Stimulated activated CD8-positive, alpha-beta memory T cell treated with anti-CD3 and anti-CD28 coated beads, Interleukin-7, amount 100 ng/mL, for 1 hour (primary cell): ENCODE measurements at places on chromosomes 4 and X.

DNA sequence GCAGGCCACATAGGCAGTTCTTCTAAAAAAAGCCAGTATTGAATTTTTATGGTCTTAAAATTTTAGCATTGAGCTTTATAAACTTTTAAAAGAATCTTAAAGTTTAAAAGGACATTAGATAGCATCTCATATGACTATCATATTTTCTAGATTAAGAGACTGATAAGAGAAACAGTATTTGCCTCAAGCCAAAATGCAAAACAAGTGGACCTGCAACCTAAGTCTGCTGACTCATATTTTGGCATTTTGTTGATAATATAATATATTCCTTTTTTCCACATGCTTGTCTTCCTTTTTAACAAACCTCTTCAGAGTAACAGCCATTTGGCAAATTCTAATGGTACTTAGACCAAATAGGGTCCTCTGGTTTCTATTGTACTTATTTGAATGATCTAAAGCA lies 328.5 kb upstream of the GALNTL6 start:
- no peak for DNase-seq

DNA sequence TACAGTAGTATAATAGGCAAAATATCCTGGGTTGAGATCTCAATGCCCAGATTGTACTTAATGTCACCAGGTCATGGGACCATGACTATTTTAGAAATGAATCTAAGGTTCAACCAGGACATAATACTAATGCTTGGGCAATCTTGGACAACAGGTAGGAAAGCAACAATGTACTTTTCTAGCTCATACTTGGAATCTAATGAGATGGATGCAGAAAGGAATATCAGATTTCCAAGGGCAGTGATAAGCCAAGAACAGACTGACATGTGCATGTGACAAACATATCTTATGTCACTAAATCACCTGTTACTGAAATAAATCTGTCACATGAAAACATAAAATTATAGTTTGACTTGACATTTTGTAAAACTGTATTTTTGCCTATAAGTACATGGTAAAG lies 51.1 kb downstream of the RPS6KA3 start:
- DNase-seq, result no peak

GRCh38 chr4:1790005-1790404 lies 3.1 kb upstream of the FGFR3 start:
- DNase-seq, result no peak

GRCh38 chr4:36004204-36004851 lies 240.0 kb downstream of the ARAP2 start:
- DNase-seq, result no peak

DNA sequence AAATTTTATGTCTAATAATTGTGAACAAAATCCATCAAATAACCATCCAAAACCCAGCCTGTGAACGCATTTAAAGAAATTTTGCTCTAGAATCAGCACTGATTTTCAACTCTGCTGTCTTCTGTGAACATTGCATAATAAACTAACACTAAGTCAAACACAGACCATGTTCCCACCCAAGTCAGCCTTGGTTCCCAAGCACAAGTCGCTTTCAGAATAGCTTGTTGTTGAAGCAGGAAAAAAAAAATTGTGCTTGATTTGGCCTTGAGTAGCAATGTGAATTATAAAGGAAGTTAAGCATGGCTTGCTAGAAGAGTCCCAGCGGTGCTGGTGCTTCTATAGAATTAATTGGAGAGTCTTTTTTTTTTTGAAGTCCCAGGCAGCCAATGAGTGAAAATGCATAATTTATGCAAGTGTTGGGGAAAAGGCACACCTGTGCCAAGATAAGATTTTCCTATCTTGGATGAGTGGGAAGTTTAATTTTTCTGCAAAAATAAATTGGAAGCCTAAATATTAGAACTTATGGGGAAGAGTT lies 42.1 kb downstream of the HHIP start:
- DNase-seq, result no peak
